ENCODE measurements at places on chromosomes 1 and 21.

DNA sequence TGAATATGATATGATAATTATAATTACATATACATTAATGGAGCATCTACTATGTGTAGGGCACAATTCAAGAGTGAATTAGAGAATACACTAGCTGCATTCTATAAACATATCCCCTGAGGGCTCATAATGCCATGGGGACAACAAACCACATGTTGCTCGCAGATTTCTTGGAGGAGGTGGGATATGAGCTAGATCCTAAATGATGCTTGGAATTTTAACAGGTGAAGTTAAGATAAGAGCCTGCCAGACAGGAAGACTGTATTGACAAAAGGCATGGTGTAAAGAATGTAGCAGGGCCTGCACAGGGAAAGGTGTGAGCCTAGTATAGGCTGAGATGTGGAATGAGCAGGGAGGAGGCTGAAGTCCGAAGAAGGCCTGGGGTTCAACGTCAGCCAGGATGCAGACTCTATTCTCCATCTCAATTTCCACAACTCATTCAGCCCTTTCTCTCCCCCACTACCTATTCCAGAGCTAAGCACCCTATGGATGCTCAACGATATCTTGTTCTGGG, 120.2 kb downstream of the ELAVL4 start:
- no peak for DNase-seq

DNA sequence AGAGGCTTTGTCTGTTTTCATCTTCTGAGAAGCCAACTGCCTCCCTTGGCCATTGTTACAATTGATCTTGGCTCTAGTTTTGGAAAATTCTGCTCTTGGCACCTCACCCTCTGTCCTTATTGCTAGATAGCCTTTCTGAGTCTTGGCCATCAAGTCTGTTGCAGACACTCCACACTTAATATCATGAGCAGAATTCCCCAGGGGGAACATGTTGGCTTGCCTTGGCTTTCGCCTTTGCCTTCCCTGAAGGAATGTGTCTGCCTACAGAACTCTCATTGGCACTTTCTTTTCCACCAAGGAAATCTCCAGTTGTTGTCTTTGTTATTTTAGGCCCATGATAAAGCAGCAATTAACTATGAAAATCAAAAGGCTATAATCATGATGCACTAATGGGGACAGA, 42.7 kb upstream of the LDLRAP1 start:
- DNase-seq: no peak

DNA sequence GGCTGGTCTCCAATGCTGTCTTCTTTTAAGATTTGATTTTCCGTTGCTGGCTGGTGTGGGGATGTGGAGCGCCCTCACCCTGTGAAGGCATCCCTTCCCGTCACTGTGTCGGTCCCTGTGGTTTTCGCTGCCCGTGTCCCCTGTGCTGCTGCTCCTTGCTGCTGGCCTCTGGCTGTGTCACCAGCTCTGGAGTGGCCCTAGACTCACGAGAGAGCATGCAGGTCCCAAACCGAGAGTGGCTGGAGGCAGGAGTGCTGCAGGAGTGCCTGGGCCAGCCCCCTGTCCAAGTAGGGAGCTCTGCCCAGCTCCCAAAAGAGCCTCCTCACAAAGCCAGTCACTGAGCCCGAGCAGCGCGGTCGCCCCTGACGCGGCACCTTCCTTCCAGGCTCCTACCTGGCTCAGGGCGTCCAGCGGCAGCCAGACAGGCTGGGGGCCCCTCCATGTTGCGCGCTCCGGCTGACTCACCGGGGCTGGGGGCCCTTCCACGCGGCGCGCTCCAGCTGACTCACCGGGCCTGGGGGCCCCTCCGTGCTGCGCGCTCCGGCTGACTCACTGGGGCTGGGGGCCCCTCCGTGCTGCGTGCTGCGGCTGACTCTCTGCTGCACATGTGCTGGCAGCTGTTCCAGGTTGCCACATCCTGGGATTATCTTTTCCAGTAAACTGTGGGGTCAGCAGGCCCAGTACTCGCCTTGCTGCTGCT, 106.7 kb upstream of the COL6A1 start:
- DNase-seq: no peak

DNA sequence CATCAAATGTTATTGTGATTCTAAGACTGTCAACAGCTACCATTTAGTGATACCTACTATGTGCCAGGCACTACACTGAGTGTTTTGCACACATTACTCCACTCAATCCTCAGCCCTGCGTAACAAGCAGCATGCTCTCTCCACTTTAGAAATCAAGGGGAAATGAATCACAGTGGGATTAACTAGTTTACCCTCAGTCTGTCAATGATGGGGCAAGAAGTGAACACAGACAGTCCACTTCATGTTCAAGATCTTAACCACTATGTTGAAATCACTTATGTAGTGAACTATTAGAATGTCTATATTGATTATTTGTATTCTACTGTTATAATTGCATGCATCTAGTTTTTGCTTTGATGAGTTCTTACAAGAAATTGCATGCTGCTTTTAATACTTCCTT, 165.3 kb downstream of the LTN1 start:
- DNase-seq: no peak

GRCh38 chr1:54547601-54548388, at the start of gene ACOT11:
TSS of gene ACOT11 (plus strand) at chr1:54548228. CDS start at chr1:54548310, 82 bp downstream.
- DNase-seq: peak; percentile 34

GRCh38 chr1:108843390-108844137, 13.3 kb downstream of the AKNAD1 start:
- DNase-seq: no peak

DNA sequence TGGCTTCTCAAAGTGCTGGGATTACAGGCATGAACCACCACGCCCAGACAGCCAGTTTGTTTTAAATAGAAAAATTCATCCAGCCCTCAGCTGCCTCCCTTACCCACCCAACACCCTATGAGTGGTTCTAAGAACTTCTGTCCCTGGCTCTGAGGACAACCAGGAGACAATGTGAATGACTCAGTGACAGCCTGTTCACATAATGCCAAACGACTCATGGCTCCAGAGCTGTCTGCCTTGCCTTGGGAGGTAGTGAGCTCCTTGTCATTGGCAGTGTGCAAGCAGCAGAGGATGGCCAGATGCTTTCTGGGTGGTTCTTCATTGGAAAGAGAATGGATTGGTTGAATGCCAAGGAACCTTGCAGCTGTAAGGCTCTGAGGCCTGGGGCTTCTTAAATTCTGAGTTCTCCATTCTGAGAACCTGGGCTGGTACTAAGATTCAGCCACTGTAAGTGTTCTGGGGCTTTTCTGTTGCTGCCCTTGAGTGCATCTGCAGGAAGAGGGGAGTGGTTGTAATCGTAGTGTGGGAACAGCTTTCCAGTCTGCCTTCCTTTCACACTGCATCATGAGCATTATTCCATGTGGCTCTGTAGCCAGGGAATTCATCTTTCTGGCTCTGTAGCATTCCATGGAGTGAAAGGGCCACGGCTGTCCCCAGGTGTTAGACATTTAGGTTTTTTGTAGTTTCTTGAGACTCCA, 5.8 kb downstream of the SERINC2 start:
- DNase-seq: no peak

DNA sequence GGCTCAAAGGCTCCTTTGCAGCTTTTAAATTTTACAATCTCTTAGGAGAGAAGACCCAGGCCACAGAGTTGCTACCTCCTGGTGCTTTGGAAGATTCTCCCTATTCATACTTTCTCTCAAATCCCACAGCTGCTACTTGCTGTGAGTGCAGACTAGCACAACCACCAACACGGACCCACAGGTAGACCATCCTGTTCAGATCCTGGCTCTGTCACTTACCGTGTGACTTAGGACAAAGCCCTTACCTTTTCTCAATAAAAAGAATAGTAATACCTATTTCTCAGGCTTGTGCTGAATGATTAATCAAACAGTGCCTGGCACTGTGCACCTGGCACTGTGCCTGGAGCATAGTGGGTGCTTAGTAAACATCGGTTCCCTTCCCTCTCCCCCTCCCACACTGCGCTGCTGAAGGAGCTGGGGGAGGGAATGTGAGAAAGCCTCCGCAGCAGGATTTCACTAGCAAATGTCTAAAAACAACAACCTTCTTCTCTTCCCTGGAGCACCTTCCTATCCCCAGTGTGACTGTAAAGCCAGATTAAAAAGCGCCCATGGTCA, 81.7 kb downstream of the PGM1 start:
- DNase-seq: no peak

- DNase-seq: no peak
Observed at GRCh38 chr1:42639116-42639515, 19.1 kb upstream of the PPIH start.

- no peak for DNase-seq
Observed at GRCh38 chr1:193176113-193176512, 10.3 kb downstream of the B3GALT2 start.

DNA sequence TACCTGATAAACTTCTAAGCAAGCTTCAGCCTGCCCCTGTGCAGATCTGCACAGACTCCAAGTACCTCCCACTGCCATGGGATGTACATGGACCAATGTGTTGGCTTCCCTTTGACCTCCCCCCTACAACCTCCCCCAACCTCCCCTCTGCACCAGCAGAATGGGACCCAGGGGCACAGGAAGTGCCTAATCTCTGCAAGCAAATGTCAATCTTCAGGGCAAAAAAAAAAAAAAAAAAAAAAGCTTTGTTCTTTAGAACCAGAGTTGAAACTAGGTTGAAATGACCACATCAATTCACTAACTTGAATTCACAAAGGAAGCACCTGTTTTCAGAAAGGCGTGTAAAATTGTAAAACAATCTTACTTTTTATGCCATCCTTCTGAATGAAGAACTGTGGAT, 53.9 kb upstream of the TIAM1 start:
- DNase-seq: no peak

DNA sequence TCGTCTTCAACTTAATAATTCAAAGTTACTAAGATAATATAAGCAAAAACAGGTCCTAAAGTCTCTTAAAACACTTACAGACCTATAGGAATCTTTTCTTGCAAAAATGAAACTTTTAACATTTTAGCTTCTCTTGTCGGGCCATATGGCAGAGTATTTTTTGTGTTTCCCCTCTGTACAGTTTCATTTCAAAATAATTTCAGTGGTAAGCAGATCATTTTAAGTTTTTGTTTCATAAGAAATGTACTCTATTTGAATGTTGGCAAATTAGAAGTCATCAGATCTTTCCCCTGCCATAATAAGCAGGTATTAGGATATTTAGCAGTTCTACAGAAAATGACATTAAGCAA, 37.9 kb downstream of the RGL1 start:
- DNase-seq: no peak

- DNase-seq: no peak
Observed at GRCh38 chr1:193066606-193067005, 7.2 kb downstream of the RO60 start.

GRCh38 chr1:232789651-232790050, 15.6 kb upstream of the MAP10 start:
- no peak for DNase-seq

DNA sequence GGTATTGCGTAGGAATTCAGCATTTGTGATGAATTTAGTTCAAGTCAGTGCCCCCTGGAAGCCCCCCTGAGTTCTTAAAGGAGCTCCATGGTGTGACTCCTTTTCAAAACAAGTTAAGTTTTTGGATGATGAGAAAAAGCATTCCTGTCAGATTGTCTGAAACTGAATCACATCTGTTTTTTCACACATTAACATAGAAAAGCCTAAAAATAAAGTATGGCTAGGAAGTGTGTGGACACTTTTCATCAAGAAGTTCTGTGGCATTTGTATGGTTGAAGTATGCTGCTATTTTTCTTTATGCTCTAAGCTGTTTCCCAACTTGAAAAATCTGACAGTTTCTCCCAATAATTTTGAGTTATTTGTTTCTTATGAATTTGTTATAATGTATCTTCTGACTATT, 33.7 kb downstream of the PRDM2 start:
- DNase-seq: no peak

GRCh38 chr1:226882187-226882586, 11.8 kb downstream of the PSEN2 start:
- DNase-seq: no peak

DNA sequence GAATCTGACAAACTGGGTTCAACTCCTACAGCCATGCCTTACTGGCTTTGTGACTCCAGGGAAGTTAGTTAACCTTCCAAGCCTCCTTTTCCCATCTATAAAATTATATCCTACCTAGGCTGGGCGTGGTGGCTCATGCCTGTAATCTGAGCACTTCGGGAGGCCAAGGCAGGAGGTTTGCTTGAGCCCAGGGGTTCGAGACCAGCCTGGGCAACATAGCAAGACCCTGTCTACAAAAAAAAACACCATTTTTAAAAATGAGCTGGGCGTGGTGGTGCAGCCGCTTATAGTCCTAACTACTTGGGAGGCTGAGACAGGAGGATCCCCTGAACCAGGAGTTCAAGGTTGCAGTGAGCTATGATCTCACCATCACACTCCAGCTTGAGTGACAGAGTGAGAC, 15.1 kb downstream of the CELF3 start:
- DNase-seq: no peak

- DNase-seq: no peak
Observed at GRCh38 chr1:1202831-1203560, 3.4 kb downstream of the TNFRSF18 start.

DNA sequence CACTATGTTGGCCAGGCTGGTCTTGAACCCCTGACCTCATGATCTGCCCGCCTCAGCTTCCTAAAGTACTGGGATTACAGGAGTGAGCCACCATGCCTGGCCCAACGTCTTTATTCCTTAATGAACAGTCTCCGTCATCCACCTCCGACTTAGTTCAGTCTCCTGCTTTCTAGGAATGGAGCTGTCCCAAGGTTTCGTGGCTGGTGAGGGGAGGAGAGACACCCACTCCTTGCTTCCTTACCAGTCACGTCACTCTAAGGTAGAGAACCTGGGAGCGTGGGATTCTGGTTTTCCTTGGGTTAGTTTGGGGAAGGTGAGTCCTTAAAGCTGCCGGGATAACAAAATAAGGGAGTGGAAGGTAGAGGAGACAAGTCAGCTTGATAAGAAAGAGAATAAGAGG, 55.0 kb upstream of the ATP2B4 start:
- no peak for DNase-seq

DNA sequence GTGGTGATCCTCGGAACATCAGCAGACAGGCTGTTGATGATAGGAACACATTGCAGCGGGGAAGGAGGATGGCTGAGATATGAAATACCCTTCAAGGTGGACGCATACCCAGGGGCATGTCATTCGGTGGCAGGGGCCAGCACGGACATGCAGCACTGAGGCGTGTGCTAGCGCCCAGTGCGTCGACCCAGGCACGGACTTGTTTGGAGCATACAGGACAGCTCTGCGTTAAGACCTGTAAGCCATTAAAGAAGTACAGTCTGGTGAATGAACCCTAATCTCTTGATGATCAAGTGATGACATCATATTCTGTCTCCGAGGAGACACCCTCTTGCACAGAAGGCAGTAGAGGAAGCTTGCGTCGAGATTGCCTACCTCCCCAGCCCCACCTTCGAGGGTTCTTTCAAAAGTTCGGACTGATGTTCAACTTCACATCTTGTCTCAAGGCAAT, 63.6 kb upstream of the KIF26B start:
- DNase-seq: no peak

Data from GM13976 (cell line).